ENCODE measurements at places on chromosomes 5 and 9. TPM values are rescaled to one million over a fixed set of nuclear protein-coding genes. Genes with fewer than 3 reads are reported as not detected.

The ARHGAP26 gene
- 8.1 TPM for total RNA-seq

The DMGDH gene
- 0.30 TPM for total RNA-seq

The LIFR gene
- total RNA-seq = 51.5 TPM

The C9orf57 gene
- not detected for total RNA-seq

The ELL2 gene
- 19.5 TPM for total RNA-seq

The PCDHAC2 gene
- 0.30 TPM for total RNA-seq

The PCDHGB7 gene
- 2.9 TPM for total RNA-seq

The TPPP gene
- 0.15 TPM for total RNA-seq

The N4BP3 gene
- total RNA-seq = 28.1 TPM
